ENCODE measurements at places on chromosomes 5 and 9.

- peak; percentile 6 for DNase-seq
Measured at GRCh38 chr5:138824924-138825863, 49.9 kb downstream of the LRRTM2 start.

DNA sequence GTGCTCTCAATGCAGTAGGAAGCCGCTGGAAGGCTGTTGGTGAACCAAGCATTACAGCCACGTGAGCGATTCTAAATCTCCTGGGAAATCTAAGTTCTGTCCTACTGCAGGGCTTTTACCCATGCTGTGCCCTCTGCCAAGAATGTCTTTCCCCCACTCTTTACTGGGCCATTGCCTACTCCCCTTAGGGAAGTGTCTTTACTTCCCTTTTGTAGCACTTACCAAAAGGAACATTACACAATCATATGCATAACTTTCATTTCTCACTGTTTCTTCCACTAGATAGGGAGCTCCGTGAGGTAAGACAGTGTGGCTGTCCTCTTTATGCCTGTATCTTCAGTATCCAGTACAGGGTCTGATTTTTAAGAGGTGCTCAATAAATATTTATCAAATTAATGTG, 241.7 kb upstream of the NR4A3 start:
- DNase-seq = no peak

DNA sequence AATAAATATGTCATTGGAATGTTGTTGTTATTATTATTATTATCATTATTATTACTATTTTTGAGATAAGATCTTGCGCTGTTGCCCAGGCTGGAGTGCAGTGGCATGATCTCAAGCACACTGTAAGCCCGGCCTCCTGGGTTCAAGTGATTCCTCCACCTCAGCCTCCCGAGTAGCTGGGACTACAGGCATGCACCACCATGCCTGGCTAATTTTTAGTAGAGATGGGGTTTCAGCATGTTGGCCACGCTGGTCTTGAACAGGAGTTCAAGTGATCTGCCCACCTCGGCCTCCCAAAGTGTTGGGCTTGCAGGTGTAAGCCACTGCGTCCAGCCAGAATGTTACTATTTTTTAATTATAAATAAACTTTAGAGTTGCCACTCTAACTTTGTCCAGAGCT, 14.4 kb downstream of the ZNF462 start:
- DNase-seq = no peak

GRCh38 chr9:28832168-28832770, 1259.0 kb upstream of the C9orf72 start:
- no peak for DNase-seq

DNA sequence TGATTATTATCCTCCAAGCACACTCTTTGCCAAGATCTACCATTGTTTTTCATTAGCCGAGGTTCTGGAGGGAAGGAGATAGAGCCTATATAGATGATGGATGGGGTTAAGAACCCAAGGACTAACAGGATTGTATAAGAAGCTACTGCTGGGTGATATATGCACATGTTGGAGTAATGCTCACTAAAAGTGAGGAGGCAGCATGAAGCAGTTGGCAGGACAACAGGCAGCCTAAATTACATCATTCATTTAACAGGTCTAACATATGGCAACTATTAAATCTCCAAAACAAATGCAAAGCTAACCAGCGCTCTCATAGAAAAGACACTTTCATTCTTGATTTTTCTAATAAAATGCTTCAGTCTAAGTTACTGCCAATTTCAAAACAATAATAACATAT, 293.2 kb downstream of the EPB41L4A start:
- no peak for DNase-seq

DNA sequence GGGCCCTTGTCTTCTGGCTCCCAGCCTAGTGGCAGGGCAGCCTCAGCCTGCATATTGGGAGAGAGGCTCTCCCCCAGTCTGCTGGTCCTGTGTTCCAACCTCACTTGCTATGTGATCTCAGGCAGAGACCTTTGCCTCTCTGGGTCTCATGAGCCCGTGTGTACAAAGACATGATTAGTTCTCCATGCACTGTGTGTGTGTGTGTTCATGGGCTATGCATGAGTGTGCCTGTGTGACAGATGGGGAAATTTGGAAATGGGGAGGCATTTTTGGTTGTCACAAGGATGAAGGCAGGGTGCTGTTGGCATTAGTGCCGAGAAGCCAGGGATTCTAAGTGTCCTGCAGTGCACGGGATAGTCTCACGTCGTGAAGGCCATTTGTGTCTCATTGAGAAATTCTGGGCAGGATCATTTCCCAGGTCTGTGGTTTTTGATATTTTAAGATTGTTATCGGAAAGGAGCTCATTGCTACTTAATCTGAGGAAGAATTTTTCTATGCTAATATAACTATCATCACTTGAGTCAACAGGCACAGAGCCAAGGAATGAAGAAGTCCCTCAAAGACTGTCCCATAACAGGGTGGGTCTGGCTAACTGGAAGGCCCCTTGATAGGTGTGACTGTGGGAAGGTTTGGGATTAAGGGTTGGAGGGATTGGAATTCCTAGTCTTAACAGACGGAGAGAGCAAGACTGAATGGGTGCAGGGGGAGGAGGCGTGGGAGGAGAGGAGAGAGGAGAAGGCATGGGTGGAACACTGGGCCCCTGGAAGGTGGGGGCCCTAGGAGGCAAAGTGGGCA, 168.5 kb downstream of the RGS3 start:
- no peak for DNase-seq

DNA sequence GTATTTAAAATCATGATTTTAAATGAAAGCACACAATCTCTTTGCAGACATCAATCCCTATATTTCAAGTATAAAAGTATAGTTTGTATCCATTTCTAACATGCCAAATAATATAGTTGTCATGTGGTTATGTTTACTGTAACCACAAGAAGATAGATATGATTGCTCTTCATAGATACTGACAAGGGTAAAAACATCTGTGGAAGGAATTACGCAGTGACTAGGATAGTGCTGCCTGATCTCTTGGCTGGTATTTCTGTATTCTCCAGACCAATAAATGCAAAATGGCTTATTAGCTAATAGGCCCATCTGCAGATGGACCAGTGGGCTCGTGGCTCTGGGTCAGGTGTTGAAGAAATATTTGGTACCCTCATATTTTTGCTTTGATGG, 34.9 kb upstream of the FBN2 start:
- DNase-seq = no peak

DNA sequence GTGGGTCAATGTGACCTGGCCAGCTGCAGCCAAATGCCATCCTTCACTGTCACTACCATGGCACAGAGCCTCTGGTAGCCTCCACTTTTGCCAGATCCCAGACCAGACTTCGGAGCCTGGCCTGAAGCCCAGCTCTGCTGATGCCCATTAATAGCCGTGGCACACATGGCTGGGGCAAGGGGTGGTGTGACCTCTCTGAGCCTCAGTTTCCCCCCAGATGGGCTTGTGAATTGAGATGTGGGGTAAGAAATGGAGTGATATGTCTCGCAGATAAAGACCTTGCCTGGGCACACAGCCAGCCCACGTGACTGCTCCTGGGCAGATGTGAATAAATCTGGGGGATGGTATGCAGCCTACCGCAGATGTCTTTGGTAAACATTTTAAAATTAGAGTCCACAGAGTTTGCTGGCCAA, 13.9 kb downstream of the SUSD3 start:
- DNase-seq = no peak

DNA sequence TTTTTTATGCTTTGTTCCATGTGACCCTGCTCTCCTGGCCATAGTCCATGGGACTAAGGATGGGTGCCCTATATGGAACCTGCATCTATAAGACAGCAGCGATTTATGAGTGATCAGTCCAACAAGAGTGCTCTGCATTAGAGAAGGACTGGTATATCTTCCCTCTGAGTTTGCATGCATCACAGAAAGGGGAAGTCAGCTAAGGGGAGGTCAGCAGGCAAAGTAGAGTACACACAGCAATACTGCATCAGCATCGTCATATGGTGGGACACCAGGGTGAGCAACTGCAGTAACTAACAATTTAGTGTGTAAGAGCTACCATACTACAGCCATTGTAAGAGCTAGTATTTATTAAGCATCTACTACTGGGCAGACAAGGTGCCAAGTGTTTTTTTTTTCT, 311.3 kb downstream of the NDUFS4 start:
- DNase-seq = no peak

GRCh38 chr5:146721073-146721815, 157.3 kb downstream of the PPP2R2B start:
- DNase-seq = no peak

GRCh38 chr5:139882316-139882715, 86.7 kb downstream of the PSD2 start:
- no peak for DNase-seq

DNA sequence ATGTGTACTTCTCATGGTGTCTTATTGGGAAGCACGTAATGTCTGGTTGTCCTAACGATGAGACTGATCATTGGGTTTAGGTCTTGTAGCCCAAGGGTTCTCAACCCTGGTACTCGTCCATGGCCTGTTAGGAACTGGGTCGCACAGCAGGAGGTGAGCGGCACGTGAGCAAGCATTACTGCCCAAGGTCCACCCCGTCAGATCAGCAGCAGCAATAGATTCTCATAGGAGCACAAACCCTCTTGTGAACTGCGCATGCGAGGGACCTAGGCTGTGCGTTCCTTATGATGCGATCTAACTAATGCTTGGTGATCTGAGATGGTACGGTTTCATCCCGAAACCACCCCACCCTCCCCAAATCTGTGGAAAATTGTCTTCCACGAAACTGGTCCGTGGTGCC, 33.5 kb downstream of the CNOT6 start:
- no peak for DNase-seq

DNA sequence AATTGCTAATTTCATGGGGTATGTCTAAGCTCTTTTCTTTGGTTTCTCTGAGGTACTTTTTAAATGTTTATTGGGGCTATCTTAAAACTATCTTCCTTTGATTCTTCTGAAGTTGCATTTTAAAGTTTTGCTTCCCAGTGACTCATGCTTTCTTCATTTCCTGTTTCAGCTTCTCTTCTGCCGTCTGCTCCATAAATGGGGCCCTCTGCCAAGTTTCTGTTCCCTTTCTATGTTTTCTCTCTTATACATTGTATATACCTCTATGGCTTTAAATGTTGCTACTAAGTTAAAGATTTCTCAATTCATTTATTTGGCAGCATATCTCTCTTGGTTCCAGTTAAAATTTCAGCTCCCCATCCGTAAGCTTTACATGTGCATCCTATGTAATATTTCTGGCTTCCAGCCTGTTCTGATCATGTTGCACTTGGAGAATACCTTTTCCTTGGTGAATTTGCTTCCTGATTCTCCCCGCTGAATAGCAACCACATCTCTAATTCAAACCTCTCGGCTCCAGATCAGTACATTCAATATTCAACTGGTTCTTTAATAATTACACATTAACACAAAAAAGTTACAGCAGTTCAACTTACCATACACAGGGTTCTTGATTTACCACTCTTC, 125.3 kb downstream of the ST8SIA4 start:
- DNase-seq = no peak

GRCh38 chr9:216866-217265, 2.2 kb downstream of the DOCK8 start:
- no peak for DNase-seq

- DNase-seq = no peak
Measured at GRCh38 chr5:159206368-159206767, 3.0 kb downstream of the RNF145 start.

DNA sequence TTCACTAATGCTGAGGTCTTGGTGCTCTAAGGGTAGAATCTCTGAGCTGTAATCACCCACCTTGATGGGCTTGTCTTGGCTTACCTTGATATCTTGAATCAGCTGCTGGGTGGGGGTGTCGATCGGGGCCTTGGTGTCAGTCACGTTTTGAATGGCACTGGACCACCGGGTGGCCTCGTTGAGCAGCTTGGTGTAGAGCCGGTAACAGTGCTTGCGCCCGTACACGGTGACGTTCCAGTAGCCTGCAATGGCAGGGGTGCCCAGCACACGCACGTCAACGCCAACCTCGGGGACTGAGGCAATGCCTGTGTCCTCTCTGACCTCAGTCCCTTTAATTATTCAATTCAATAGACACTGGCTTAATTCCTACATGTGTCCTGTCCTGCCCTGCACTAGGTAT, 63.1 kb upstream of the RETREG1 start:
- no peak for DNase-seq

- DNase-seq = no peak
Measured at GRCh38 chr9:94139672-94140417, 55.6 kb downstream of the PTPDC1 start.

DNA sequence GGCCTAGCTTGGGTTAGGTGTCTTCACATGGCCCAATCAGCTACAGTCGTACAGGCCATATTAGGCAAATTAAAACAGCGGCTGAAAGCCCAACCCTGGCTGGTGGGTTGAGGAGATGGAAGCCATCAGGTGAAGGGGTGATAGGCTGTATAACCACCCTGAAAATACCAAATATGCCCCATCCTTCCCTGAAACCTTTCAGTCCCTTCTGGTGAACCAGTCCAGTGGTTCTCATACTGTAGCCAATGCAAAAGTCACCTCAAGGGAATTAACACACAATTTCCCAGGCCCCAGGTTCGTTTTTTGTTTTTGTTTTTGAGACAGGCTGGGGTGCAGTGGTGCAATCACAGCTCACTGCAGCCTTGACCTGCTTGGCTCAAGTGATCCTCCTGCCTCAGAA, 19.8 kb upstream of the KCNV2 start:
- no peak for DNase-seq

DNA sequence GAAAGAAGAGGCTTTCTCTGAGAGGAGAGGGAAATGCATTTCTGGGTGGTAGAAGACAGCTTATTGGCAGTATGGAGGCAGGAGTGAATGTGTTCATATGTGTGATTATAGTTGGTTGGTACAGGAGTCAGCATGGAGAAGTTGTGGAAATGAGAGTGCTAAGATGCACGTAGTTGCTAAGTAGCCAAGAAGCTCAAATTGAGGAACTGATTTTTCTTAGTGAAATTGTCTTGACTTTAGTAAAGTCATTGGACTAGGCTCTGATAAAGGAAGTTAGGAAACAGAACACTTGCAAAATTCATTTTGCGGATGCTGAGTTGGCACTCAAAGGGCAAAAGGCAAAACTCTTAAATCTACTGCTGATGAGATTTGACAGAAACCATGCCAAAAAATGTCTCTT, 158.9 kb upstream of the VCAN start:
- no peak for DNase-seq

GRCh38 chr9:133301253-133302230, 26.5 kb upstream of the ABO start:
- no peak for DNase-seq

DNA sequence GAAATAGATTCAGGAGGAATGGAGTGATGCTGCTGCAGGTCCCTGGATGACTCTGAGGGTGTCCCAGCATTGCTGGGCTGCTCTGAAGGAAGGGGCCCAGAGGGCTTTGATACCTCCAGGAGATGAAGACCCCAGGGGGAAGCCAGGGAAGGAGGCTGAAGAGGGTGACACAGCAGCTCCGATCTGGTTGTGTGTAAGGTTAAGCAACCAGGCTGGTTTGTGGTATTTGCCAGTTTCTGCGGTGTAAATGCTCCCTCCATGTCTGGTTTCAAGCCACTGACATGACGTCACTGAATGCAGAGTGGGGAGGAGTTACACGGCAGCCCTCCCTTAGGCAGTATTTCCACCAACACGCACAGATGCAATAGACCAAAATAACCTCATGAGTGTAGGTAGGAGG, 40.0 kb upstream of the ORM1 start:
- DNase-seq = no peak

- no peak for DNase-seq
Measured at GRCh38 chr9:126630458-126631237, 16.9 kb downstream of the LMX1B start.

- no peak for DNase-seq
Measured at GRCh38 chr9:5510360-5510931, at the start of gene PDCD1LG2. Gene PDCD1LG2, plus strand, starts transcription at chr9:5510531. Its CDS starts 12,016 bp downstream, at chr9:5522547.

GRCh38 chr9:911005-911404, 65.5 kb upstream of the DMRT3 start:
- no peak for DNase-seq

- no peak for DNase-seq
Measured at GRCh38 chr5:23507278-23507685, at the start of gene PRDM9. Gene PRDM9, plus strand, starts transcription at chr5:23507609. Its CDS starts 1,425 bp downstream, at chr5:23509034.

All from CD4-positive, alpha-beta memory T cell (primary cell).